ENCODE measurements at places on chromosomes 1 and 21.

GRCh38 chr1:220950576-220950975, 71.3 kb downstream of the HLX start:
- DNase-seq = no peak

- DNase-seq = no peak
These were observed 7.0 kb downstream of the AHDC1 start for GRCh38 chr1:27596986-27597385.

- DNase-seq = no peak
These were observed 201.4 kb upstream of the BRINP3 start for GRCh38 chr1:190679044-190679443.

DNA sequence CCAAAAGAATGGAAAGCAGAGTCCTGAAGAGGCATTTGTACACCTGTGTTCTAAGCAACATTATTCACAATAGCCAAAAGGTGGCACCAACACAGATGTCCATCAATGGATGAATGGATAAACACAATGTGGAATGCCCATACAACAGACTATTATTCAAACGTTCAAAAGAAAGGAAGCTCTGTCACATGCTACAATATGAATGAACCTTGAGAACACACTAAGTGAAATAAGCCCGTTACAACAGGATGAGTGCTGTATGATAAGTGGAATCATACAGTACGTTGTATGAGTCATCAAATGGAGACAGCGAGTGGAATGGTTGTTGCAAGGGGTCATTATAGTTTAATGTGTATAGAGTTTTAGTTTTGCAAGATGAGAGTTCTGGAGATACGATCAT, 80.1 kb downstream of the SH3BGR start:
- DNase-seq = no peak

- no peak for DNase-seq
These were observed 200.1 kb upstream of the DAB1 start for GRCh38 chr1:57623791-57624538.

- no peak for DNase-seq
These were observed 26.7 kb downstream of the SLC2A1 start for GRCh38 chr1:42931911-42932422.

DNA sequence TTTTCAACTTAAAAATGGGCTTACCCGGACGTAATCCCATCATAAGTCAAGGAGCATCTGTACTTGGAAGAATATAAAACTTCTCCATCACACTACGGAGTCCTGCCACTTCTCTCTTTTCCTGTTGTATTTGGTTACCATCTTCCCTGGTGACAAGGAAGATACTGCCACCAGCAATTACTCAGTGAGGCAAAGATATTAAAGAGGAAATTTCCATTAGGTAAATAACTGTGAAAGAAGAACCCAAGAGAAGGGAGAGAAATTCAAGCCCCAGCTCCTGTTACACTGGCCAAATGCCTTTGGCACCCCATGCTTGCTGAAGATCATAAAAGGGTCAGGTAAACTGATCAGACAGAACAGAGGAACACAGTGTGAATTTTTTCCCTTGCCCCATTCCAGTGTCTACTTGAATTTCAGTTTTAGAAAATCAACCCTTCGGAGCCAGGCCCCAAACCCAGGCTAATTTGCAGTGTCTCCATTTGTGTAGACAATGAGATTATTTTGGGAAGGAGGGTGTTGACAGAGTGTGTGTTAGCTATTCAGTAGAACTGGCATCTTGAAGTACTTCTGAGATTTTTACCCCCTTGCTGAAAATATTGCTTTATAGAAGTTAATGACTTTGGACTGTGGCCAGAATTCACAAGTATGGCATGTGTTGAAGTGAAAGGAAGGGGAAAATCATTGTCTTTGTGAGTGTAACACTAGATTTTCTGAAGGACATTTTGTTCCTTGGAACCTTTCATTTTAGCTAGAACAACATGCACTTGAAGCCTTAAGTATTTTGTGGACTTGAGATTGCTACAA, 167.1 kb downstream of the DHRS3 start:
- no peak for DNase-seq

- no peak for DNase-seq
These were observed 378 bp upstream of the SMIM1 start for GRCh38 chr1:3772027-3772714.

DNA sequence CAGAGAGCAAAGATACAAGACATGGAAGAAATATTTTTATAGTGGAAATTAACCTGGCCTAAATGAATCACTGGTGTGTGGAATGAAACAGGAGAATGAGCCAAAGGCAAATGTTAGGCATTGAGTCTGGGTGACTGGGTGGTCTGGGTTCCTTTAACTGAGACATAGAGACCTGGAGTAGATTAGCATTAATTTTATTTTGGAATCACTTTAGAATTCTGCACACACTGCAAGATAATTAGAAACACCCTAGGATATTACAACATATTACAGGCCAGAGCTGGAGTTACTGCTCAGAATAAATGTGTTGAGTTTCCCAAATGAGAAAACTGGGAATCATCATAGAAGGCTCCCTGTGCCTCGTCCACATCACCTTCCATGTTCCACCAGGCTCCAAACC, 85.5 kb downstream of the PLPPR5 start:
- DNase-seq = no peak

GRCh38 chr1:109482791-109483671, 674 bp upstream of the ATXN7L2 start:
- DNase-seq = no peak

DNA sequence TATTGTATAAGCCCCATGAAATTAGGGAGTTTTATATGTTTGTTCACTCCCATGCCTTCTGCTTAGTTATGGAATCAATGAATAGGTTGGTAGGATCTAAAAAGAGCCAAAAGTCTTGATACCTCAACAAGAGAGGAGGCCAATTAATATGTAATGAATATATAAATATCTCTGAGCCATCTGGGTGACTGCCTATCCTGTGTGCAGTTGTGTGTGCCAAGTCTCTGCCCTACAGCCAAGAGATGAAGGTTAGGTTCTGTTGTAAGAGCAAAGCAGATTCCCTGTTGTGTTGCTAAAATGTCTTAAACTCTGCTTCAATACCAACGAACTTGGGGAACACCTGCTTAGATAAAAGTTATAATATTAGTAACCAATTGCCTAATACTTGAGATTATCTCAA, 61.8 kb upstream of the GORAB start:
- DNase-seq = no peak

GRCh38 chr21:38478782-38479181, 19.5 kb downstream of the ERG start:
- DNase-seq = no peak

- no peak for DNase-seq
These were observed 643 bp upstream of the MOV10 start for GRCh38 chr1:112673592-112674439.

DNA sequence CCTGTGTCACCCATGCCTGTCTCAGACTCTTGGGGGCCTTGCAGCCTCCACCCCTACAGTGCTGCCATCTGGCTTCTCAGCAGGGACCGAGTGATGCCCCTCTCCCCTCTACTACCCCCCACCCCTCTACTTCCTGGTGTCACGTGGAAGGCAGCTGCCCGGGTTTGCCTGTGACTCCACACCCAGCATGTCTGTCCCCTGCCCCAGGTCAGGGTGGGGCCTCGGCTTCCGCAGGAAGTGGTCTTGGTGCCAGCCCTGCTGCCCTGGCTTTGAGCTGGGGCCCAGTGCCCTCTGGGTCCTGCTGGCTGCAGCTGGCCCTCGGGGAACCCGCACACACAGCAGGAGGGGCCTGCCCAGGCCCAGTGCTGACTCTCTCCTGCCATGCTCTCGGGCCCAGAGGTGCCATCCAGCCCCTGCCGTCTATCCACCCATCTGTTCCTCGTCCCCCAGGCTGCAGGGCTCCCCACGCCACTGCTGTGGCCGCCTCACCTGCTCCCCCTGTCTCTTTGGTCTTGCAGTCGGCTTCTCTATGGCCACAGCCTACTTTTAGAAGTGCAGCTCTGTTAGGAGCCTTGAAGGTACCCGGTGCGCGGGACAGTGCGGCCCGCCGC, 24.0 kb downstream of the PLCH2 start:
- DNase-seq = no peak

GRCh38 chr1:228776449-228776848, 41.2 kb downstream of the RHOU start:
- DNase-seq = no peak

GRCh38 chr1:147717706-147718097, 42.7 kb downstream of the GJA5 start:
- no peak for DNase-seq

Measured in cortex of kidney (tissue), 1 donor.